Stimulated activated CD8-positive, alpha-beta memory T cell treated with anti-CD3 and anti-CD28 coated beads, Interleukin-4, amount 100 ng/mL, for 1 hour (primary cell): ENCODE measurements at places on chromosomes 6 and 20.

DNA sequence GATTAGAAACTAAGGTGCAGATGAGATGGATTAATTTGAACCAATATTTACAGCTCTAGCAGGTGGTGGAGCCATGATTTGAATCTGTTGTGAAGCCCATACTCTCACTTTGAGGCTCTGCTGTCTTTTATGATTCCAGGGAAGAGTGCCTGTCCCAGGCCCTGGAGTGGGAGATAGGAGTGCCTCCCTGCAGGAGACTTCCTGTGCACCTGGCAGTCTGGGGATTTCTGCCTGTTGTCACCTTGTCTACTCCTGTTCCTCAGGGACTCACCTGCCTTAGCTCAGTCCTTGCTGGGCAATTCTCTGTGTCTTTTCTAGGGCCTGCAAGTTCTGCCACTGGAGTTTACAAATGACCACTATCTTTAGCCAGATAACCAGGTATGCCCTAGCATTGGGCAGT is 46.3 kb downstream of the SCAND1 start:
- DNase-seq: no peak

DNA sequence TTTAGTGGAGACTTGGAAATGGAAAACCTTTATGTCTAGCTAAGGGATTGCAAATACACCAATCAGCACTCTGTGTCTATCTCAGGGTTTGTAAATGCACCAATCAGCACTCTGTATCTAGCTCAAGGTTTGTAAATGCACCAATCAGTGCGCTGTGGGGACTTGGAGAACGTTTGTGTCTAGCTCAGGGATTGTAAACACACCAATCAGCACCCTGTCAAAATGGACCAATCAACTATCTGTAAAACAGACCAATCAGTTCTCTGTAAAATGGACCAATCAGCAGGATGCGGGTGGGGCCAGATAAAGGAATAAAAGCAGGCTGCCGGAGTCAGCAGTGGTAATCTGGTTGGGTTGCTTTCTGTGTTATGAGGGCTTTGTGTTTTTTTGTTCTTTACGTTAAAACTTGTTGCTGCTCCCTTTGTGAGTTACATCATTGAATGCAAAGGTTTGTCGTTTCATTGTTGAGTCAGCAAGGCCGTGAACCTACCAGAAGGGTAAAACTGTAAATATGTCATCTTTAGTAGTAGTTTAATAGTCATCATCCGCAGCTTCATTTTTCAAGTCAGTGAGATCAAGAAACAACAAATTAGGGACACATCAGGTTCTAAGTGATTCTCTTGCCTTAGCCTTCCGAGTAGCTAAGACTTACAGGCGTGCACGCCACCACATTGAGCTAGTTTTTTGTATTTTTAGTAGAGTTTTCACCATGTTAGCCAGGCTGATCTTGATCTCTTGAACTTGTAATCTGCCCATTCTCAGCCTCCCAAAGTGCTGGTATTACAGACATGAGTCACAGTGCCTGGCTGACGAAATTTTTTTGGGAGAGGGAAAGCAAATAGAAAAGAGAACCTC is 22.7 kb upstream of the NUP153 start:
- no peak for DNase-seq

- DNase-seq: no peak
Measured at GRCh38 chr20:11296951-11297350, 620.7 kb upstream of the BTBD3 start.

DNA sequence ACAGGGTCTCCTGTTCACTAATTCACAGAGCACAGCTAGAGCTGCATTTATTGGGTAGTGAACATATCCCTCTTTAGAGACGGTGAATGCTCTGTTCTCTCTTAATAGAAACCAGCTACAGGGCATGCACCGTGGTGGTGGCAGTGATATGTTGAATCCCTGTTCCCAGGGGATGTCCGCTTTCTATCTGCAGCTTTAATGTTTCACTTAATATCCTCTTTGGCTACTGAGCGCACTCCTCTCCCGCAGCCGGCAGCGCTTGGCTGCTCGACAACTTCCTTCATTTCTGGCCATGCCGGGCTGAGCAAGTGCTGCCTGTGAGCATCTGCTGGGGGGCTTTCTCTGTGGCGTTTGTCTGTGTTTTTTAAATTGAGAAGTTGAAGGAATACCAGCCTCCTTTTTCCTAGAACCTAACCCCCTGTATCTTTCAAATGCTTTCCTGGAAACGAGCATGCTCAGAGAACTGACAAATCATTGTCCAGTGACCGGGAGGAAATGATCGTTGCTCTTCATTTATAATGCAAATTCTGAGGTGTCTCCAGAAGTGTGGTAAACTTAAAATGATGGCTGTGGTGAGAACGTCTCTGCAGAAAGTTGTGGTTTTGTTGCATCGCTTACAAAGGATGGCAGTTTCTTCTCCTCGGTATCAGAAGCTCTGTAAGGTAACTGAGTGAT is 297.9 kb downstream of the UTRN start:
- DNase-seq: no peak

DNA sequence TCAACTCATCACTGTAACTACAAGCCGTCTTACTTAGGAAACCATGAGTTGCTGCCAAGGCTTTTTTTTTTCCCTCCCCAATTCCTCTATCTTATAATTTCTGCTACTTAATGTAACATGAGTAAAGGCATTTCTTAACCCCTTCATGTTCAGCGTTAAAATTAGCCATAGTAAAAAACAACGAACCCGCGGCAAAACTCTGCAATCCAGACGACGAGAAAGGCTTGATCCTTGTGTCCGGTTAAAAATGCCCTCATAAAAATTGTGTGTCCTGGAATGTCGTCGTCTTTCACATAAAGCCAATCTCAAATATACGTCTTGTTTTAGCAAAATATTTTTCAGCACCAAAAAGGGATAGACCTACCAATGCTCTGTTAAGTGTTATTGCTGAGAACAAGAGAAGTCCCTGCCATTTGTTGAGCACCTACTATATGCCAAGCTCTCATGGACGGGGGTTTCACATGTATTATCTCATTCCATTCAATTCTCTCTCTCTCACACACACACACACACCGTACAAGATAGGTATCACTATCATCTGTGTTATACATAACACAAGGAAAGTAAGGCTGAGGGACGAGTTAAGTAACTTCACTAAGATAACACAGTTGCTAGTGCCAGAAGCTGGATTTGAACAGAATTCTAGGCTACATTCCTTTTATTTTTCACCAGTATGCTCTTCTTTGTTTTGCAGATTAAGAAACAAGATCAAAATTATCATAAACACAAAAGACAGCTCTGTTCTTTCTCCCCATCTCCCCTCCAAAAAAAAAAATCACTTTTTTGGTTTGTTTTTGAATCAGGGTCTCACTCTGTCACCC is 683 bp upstream of the ARHGAP18 start:
- DNase-seq: no peak

DNA sequence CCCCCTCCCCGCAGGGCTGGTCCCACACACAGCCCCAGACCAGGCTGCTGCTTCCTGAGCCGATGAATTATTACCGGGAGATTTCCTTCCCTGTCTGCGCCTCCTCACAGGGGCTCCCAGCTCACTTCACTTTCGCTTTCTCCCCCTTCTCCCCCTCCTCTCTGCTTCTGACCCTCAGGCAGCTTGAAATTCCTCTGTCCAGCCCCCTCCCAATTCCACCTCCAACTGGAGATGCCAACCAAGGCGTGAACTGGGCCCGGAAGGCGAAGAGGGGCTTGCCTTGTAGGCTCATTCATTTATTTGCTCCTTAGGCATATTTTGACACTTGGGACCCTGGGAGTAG is 1.7 kb upstream of the TCF15 start:
- DNase-seq: no peak

- DNase-seq: no peak
Measured at GRCh38 chr6:121349596-121349995, 15.3 kb upstream of the TBC1D32 start.

DNA sequence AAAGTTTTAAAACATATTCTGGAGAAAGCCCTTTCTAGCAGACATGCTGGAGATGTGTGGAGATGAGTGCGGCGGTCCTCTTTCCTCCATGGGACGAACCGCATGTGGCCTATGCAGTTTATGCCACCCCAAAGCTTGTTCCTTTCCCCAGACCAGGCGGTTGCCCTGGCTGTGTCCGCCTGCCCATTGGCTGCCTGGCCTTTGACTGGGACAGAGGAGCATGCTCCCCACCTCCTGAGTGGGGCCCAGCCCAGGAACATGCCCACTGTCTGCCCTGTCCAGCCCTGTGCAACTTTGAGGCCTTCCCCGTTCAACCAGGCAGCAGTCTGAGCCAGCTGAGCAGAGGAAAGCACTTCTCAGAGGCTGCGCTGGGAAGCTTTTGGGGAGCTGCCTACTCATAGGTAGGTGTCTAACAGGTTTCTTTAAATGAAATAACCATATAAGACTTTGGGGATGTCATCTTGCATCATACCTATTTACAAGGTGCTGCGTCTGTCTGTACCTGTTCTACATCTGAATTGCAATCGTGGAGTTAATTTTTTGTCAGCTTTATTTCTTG is 20.6 kb downstream of the FOXC1 start:
- no peak for DNase-seq
